ENCODE measurements at places on chromosomes 5 and 9.

DNA sequence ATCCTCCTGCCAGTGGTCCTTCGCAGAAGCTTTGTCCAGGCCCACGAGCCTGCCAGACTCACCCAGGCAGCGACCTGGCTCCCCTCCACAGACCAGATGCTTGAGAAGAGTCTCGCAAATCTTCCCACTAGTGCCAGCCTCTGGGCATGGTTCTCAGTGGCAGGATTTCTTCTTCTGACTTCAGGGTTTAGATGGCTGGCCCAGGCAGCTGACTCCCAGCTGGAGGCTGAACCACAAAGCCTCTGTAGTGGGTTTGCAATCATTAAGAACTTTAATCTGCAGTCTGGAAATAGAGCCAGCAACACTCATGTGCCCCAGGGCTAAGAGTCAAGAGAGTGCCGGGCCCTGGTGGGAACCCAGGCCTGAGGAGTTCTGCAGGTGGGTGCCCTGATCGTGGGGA lies 90.6 kb upstream of the ICE1 start:
- no peak for DNase-seq

- DNase-seq, result no peak
These were observed 709 bp downstream of the FANCG start for GRCh38 chr9:35079041-35079425.

DNA sequence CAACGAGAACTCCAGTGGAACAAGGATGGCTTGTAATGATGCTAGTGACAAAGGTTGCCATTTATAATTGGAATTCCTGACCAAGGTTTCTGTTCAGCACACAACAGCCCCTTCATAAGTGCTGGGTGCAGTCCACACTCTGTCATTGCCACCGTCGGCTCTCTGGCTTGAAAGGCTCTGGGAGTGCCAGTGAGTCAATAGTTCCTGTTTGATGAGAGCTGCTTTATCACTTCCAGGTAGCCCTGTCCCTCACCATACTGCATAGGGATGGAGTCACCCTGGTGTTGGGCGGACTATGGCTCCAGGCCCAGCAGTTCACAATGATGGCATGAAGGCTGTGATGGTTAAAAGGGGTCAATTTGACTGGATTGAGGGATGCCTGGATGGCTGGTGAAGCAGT lies 34.6 kb upstream of the SEMA4D start:
- DNase-seq, result no peak

- peak; percentile 75 for DNase-seq
These were observed 65.4 kb upstream of the GARNL3 start for GRCh38 chr9:127199001-127199791.

DNA sequence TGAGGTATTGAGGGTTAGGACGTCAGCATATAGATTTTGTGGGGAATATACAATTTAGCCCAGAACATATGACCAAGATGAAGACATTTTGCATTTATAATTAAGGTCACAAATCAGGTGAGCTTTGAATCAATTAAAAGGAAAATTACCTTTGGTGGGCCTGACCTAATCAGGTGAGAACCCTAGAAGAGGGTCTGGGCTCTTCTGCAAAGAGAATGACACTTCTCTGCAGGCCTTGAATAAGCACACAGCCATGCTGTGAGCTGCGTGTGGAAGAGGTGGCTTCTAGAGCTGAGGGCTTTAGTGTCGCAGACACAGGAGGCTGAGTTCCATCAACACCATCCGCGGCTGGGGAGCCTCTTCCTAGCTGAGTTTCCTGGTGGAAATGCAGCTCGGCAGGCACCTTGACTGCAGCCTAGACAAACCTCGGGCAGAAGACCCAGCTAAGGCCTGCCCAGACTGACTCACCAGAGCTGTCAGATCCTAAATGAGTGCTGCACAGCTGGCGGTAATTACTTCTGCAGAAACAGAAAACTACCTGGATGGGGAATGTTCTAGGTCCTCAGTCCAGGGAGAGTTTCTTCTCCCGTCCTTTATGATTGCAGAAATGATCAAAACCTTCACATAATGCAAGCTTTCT lies 287.5 kb upstream of the IRX1 start:
- peak; percentile 54 for DNase-seq

DNA sequence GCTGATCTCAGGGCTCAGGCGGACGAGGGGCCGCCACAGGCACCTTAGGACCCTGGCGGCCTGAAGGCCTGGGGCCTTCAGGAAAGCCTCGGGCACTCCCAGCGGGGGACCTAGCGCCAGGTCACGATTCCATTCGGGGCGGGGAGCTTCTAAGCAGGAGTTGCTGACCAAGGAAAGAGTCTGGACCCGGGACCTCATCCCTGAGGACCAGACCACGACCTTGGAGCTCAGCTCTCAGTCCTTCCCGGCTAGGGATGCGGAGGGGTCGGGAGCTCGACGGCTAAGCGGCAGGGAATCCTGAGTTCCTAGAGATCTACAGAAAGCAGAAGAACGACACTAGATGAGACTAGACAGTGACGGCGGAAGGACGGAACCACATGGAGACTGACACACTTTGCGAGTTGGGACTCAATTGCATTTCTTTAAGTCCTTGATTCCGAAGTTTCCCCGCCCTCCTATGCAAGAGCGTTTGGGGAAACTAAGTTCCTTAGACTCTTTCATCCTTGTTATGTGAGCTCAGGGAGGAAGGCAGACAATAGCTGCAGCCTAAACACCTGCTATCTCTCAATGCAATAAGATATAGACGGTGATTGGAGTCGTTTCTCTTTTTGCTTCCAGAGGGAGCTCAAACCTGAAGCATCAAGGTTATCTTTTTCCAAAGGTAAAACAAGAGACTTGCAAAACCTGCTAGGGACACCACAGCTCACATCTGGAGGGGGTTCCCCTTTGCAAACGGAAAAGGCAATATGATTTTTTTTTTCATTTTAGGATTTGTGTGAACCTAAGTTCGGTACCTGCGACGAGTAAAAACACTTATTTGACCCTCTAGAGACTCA lies 9.7 kb downstream of the NR2F1-AS1 start:
- no peak for DNase-seq

- DNase-seq, result no peak
These were observed 836.7 kb upstream of the CDH10 start for GRCh38 chr5:25481463-25481862.

- no peak for DNase-seq
These were observed 64.3 kb downstream of the CPLANE1 start for GRCh38 chr5:37184748-37185364.

DNA sequence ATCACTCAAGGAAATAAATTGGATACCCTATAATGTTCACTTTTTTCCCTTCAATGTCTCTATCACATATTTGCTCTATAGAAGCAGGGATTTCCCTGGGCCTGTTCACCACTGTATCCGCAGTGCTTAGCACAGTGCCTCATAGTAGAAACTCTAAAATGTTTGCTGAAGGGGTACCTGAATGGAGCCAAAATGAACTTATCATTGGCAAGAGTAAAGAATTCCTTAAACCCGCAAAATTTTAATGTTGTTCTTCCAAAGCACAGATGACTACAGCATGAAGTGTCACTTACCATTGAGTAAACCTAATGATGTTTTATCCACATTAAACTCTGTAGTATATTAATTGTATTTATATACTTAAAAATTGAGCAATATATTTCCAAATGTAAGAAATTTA lies 96.1 kb downstream of the JAKMIP2 start:
- DNase-seq, result no peak

GRCh38 chr5:60492958-60493357 lies 207.0 kb downstream of the DEPDC1B start:
- no peak for DNase-seq

DNA sequence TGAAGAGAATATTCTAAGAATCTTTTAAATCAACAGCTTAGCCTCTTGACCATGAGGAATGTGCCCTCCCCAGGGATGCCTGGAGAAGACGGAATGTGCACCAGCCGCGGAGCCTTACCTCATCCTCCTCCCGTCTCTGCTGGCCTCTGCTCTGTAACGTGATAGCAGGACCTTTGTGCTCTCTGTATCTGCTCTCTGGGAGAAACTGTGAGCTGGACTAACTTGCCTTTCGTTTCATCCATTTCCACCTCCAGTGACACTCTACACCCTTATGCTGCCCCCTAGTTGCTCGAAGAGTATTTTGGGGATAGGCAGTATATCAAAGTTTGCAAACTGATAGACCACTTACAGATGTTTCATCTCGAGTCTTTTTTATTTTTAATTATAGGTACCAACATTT lies 141.4 kb downstream of the NPR3 start:
- no peak for DNase-seq

- no peak for DNase-seq
These were observed 84.7 kb downstream of the ELAVL2 start for GRCh38 chr9:23741351-23741750.

DNA sequence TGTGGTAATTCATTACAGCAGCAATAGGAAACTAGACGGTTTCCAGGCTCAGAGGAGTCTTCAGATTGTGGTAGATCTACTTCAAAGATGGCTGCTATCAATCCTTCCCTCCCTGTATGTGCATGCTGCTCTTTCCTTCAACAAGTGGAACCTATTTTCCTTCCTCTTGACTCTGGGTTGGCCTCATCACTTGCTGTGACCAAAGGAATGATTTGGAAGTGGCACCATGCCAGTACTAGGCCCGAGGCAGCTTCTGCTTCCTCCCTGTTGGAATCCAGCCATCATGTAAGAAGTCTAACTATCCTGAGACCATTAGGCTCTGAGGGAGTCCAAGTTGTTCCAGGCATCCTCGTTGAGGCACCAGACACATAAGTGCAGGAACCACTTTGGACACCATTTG lies 46.5 kb upstream of the MCTP1 start:
- DNase-seq, result no peak

DNA sequence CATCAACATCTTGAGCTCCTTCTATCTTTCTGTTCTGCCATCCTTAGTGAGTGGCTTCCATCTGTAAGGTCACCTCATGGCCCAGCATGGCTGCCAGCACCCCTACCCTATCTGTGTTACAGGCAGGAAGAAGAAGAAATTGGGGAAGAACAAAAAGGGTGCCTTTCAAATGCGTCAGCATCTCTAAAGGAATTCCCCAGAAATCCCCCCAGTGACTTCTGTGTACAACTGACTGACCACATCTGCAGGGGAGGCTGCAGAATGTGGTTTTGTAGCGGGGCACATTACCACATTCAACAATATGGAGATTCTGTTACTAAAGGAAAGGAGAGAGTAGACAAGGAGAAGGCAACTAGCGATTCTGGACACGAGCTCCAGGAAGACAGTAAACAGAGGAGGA lies 40.1 kb downstream of the ALG2 start:
- DNase-seq, result no peak

GRCh38 chr5:58016877-58017276 lies 443.0 kb downstream of the PLK2 start:
- DNase-seq, result no peak

DNA sequence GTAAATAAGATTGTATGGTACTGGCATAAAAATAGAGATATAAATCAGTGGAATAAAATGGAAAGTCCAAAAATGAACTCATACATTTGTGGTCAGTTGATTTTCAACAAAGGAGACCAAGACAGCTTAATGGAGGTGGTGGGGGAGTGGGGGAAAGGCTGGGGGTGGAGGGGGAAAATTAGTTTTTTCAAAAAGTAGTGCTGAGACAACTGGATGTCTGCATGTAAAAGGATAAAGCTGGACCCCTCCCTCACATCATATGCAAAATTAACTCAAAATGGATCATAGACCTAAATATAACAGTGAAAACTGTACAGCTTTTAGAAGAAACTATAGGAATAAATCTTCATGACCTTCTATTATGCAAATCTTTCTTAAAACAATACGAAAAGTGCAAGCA lies 107.0 kb downstream of the HMHB1 start:
- DNase-seq, result no peak

Measured in lower leg skin (tissue), 4 donors.